HepG2 (cell line): ENCODE measurements at places on chromosomes 12 and 14.

DNA sequence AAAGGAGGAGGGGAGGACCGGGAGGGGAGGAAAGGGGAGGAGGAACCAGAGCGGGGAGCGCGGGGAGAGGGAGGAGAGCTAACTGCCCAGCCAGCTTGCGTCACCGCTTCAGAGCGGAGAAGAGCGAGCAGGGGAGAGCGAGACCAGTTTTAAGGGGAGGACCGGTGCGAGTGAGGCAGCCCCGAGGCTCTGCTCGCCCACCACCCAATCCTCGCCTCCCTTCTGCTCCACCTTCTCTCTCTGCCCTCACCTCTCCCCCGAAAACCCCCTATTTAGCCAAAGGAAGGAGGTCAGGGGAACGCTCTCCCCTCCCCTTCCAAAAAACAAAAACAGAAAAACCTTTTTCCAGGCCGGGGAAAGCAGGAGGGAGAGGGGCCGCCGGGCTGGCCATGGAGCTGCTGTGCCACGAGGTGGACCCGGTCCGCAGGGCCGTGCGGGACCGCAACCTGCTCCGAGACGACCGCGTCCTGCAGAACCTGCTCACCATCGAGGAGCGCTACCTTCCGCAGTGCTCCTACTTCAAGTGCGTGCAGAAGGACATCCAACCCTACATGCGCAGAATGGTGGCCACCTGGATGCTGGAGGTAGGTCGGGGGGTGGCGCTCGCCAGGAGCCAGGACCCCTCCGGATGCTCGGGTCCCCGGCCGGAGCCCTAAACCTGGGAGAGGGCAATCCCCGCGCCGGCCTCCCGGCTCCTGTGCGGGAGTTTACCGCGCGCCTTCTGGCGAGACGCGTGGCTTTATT is at the start of gene CCND2:
TSS of gene CCND2 (plus strand) at position 111 of the 744 bp plus-strand sequence. CDS start at position 390, 279 bp downstream.
- H3K27ac ChIP-seq, result no peak within 1 kb of the TSS
- no peak for DNase-seq
- peaks cover 74% of the 10 kb centered on the region for H3K27me3 ChIP-seq
- peaks cover 60% of the 10 kb centered on the region for H3K4me1 ChIP-seq
- no peaks in the 10 kb centered on the region for H3K36me3 ChIP-seq
- peak within 1 kb of the TSS; percentile 33; the same call in 1 of the 2 replicates for H3K4me3 ChIP-seq

DNA sequence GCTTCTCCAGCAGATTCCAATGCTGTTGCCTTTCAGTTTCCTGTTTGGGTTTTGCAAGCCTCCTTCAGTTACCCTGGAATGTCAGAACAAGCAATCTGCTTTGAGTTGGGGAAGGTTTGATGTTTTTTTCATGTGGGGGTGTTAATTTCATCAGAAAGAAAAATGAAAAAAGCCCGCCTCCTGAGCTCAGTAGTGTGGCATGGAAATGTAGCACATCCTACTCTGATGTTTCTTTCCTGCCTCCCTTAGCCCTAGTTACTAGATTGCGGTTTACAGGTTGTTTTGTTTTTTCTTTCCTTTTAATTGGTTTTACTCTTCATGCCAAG is 22.6 kb downstream of the IFNG-AS1 start:
- H3K27ac ChIP-seq, result no peak overlapping the region

- H3K27me3 ChIP-seq, result no peaks in the 10 kb centered on the region
- H3K4me3 ChIP-seq, result no peak overlapping the region
- no peak overlapping the region for H3K27ac ChIP-seq
- H3K36me3 ChIP-seq, result no peaks in the 10 kb centered on the region
These were observed 52.9 kb upstream of the DLK1 start for GRCh38 chr14:100673807-100674154.

- H3K4me3 ChIP-seq, result no peak overlapping the region
- H3K27ac ChIP-seq, result no peak overlapping the region
- no peak for DNase-seq
- H3K36me3 ChIP-seq, result peaks cover 32% of the 10 kb centered on the region
These were observed 2.6 kb downstream of the C12orf43 start for GRCh38 chr12:121013715-121014114.

GRCh38 chr14:91373591-91374254 is 43.9 kb downstream of the CCDC88C start:
- peaks cover 16% of the 10 kb centered on the region for H3K4me1 ChIP-seq
- H3K4me3 ChIP-seq, result no peak overlapping the region
- DNase-seq, result no peak
- no peaks in the 10 kb centered on the region for H3K27me3 ChIP-seq
- no peak overlapping the region for H3K27ac ChIP-seq

- no peaks in the 10 kb centered on the region for H3K4me1 ChIP-seq
- no peaks in the 10 kb centered on the region for H3K36me3 ChIP-seq
- no peak overlapping the region for H3K27ac ChIP-seq
- no peak for DNase-seq
- H3K4me3 ChIP-seq, result no peak overlapping the region
These were observed 18.8 kb upstream of the RAP1B start for GRCh38 chr12:68591734-68592418.

- no peak overlapping the region for H3K4me3 ChIP-seq
- no peaks in the 10 kb centered on the region for H3K27me3 ChIP-seq
- no peak for DNase-seq
- no peak overlapping the region for H3K27ac ChIP-seq
- H3K36me3 ChIP-seq, result no peaks in the 10 kb centered on the region
These were observed 23.7 kb downstream of the SLC5A8 start for GRCh38 chr12:101186291-101186690.

DNA sequence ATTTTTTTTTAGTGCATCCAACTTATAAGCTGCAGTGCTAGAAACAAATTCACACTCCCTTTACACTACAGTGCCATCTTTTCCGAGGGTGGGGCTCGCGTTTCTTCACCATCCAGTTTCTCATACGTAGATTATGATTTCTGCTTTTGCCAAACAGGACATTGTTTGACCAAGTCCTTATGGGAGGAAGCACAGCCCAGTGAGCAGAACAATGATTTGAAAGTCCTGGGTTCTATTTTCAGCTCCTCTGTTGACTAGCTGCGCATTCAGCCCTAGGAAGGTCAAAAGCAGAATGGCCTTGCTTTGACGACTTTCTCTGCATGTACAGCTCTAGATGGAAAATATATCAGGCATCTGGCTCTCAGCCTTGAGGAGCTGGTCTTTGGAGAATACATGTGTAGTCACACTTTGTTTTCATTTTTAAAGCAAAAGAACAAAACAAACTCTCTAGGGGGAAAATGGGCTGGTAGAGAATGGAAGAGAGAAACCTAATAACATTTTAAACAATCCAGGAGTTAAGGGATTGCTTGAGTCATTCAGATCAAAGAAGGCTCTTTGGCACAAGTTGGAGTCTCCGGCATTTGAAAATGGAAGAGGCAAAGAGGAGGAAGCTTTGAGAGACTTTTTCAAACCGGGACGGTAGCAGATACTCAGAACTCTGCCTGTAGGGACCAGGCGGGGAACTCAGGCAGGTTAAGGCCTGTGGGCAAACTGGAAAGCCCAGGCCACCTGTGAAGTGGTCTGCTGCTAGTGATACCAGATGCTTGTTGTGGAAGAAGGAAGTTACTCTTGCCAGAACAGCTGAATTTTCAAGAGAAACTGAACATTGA is 257.3 kb upstream of the PLEKHG7 start:
- H3K4me3 ChIP-seq, result no peak overlapping the region
- H3K27ac ChIP-seq, result no peak overlapping the region
- H3K36me3 ChIP-seq, result no peaks in the 10 kb centered on the region
- no peak for DNase-seq
- H3K27me3 ChIP-seq, result no peaks in the 10 kb centered on the region

- no peak overlapping the region for H3K27ac ChIP-seq
- no peaks in the 10 kb centered on the region for H3K27me3 ChIP-seq
- no peak for DNase-seq
These were observed 127.1 kb downstream of the CAPZA3 start for GRCh38 chr12:18864900-18865561.

GRCh38 chr14:99971941-99972747 is 93.1 kb upstream of the EVL start:
- peak overlapping the region; percentile 30 for H3K27ac ChIP-seq
- H3K4me3 ChIP-seq, result peak overlapping the region; percentile 90
- no peaks in the 10 kb centered on the region; the same call in 1 of the 2 replicates for H3K27me3 ChIP-seq
- H3K4me1 ChIP-seq, result peaks cover 38% of the 10 kb centered on the region

- no peak overlapping the region for H3K4me3 ChIP-seq
- no peaks in the 10 kb centered on the region for H3K4me1 ChIP-seq
- H3K36me3 ChIP-seq, result no peaks in the 10 kb centered on the region
- no peaks in the 10 kb centered on the region for H3K27me3 ChIP-seq
These were observed 160.6 kb downstream of the MYRFL start for GRCh38 chr12:69985656-69986055.

DNA sequence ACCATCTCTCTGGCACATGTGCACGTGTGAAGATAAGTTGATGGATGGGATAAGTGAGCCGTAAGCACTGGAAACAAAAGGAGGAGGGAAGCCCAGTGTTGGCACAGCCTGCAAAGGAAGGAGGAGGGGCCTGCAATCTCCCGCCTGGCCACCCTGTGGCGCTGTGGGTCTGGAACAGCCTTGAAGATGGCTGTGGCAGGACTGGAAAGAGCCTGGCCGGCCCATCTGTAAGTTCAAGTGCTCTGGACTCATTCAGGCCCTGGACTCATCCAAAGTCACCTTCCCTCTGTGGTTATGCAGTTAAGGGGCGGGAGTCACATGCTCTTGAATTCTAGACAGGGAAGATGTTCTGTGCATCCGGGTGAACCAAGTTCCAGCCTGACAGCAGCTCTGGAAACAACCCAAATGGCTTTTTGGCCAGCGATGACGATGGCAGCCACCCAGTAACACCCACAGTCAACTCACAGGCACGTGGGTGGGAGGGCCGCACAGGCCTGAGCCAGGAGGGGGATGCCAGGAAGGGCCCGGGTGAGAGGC is 50.4 kb downstream of the CHGA start:
- no peaks in the 10 kb centered on the region for H3K27me3 ChIP-seq
- H3K4me3 ChIP-seq, result no peak overlapping the region
- H3K36me3 ChIP-seq, result no peaks in the 10 kb centered on the region; the same call in 1 of the 2 replicates
- peaks cover 8% of the 10 kb centered on the region for H3K4me1 ChIP-seq
- peak; percentile 23 for DNase-seq

GRCh38 chr14:85912141-85912540 is 382.2 kb downstream of the FLRT2 start:
- DNase-seq, result no peak
- H3K4me3 ChIP-seq, result no peak overlapping the region
- H3K27ac ChIP-seq, result no peak overlapping the region
- H3K27me3 ChIP-seq, result no peaks in the 10 kb centered on the region
- H3K4me1 ChIP-seq, result no peaks in the 10 kb centered on the region

GRCh38 chr12:125029761-125030358 is 35.4 kb upstream of the AACS start:
- H3K36me3 ChIP-seq, result no peaks in the 10 kb centered on the region; the same call in 1 of the 2 replicates
- H3K4me3 ChIP-seq, result no peak overlapping the region
- H3K27me3 ChIP-seq, result no peaks in the 10 kb centered on the region
